ENCODE measurements at places on chromosomes 3 and 15.

DNA sequence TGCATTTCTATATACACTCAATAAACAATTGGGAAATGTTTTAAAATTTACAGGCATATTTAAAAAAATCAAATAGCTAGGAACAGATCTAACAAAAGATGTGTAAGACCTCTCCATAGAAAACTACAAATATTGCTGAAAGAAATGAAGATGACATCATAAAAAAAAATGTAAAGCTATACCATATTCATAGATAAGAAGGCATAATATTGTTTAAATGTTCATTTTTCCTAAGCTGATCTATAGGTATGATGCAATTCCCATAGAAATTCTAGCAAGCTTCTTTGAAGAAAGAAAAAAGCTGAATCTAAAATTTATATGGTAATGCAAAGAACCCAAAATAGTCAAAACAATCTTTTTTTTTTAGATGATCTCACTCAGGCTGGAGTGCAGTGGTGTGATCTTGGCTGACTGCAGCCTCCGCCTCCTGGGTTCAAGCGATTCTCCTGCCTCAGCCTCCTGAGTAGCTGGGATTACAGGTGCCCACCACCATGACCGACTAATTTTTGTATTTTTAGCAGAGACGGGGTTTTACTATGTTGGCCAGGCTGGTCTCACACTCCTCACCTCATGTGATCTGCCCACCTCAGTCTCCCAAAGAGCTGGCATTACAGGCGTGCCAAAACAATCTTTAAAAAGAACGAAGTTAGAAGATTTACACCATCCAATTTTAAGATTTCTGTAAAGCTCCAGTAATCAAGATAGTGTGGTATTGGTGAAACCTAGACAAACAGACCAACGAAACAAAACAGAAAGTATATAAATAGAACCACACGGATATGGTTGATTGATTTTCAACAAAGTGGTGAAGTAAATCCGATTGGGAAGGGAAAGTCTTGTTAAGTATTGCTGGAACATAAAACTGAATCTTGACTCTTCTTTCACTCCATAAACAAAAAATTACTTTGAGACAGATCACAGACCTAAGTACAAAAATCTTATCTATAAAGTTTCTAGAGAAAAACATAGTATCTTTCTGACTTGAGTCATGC is 6.3 kb upstream of the BHLHE40 start:
- DNase-seq, result no peak

DNA sequence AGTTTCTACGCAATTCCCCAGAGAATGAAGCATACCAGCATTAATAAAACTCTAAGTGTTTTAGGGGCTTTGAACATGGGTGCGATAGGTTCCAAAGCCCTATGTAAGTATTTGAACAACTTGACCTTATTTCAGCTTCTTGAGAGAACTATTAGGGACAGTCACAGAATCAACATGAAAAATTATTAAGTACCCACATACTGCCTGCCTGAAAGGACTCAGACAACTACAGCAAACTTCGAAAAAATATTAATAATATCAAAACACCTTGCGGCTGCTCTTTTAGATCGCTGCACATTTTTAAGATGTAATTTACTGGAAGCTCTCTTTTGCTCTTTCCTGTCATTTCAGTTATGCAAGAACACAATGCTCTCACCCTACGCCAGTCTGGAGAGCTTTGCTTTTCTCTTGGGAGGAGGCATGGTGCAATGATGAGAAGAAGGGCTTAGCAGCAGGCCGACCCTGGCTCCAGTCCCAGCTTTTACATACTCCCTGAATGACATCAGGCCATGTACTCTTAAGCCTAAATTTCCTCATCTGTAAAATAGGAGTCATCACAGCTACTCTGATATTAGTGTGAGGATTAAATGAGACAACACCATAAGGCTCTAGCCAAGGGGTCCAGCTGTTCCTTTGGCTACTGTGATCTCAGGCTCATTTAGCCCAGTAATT is 640.7 kb downstream of the FHIT start:
- no peak for DNase-seq

- no peak for DNase-seq
Observed at GRCh38 chr15:51030649-51031316, 63.9 kb downstream of the TNFAIP8L3 start.

GRCh38 chr15:51672913-51673857 is 8.1 kb upstream of the SCG3 start:
- DNase-seq, result no peak

Measured in stimulated activated CD4-positive, alpha-beta T cell treated with anti-CD3 and anti-CD28 coated beads, Interleukin-15, amount 100 ng/mL, for 1 hour (primary cell).